ENCODE measurements at places on chromosomes 7 and 10.

DNA sequence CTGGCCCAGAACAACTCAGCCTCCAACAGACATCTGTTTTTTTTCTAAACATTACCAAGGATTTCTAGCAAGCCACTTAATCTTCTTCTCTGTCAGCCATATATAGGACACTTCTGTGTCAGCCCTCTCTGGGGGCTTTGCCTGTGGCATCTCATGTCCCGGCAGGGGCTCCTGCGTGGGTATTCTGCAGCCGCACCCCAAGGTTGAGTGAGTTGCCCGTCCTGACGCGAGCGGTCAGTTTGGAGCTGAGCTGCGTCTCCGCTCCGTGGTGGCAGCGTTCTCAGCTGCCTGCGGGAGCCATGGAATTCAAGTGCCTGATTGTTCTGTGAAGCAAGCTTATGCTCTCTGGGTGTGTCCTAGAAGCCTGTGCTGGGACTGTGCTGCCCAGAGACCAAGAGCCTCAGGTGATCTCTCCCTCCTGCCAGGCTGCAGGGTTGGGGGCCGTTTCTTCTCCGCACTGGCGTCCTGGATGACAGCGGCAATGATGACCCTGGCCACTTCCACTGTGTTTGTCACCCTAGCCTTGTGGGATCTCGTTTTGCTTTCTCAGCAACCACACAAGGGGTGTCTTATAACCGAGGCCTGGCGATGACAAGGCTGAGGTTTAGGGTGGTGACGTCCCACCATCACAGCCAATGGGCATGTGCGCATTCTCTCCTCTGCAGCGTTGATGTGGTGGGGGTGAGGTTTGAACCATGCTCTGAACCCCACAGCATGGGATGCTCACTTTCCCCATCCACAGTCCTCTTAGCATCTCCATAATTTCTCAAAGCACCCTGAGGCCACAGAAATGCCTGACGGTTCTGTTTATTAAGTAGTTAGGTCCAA is 612.6 kb upstream of the FOXK1 start:
- DNase-seq, result no peak

DNA sequence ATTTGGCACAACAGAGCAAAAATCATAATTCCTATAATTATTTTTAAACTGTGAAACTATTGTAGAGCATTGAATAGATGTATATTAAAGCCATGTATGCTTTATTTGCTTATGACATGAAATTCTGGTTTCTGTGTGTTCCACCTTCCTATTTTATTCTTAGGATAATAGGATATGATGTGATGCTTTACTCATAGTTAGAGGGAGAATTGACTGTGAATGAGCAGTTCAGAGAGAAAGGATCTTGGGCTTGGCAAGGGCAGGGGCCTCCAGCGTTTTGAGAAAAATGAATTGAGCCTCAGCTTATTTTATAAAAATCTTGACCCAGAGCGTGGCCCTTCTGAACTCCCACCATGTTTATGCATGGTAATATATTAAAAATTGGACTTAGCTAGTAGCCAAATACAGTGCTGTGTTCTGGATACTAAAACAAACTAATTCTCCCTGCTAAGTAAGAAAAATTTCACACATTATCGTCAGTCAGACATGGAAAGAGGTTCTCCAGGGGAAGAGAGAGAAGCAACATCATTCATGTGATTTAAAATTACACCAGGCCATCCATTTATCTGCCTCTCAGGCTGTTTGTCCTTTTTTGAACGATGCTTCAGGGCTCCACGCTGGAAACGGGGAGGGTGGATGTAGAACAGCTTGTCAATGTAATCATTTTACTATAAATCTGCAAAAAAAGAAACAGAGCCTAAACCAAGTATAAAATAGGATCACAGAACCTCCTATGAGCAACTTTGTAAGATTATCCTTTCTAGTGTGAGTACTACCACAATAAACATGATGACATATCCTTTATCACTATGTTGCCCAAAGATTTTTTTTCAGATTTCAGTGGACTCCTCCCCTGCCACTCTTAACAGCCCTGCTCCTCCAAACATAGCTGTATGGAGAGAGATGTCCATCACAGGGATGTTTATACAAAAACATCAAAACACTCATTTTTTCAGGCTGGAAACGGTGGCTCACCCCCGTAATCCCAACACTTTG is 258.1 kb upstream of the C7orf33 start:
- DNase-seq, result no peak

DNA sequence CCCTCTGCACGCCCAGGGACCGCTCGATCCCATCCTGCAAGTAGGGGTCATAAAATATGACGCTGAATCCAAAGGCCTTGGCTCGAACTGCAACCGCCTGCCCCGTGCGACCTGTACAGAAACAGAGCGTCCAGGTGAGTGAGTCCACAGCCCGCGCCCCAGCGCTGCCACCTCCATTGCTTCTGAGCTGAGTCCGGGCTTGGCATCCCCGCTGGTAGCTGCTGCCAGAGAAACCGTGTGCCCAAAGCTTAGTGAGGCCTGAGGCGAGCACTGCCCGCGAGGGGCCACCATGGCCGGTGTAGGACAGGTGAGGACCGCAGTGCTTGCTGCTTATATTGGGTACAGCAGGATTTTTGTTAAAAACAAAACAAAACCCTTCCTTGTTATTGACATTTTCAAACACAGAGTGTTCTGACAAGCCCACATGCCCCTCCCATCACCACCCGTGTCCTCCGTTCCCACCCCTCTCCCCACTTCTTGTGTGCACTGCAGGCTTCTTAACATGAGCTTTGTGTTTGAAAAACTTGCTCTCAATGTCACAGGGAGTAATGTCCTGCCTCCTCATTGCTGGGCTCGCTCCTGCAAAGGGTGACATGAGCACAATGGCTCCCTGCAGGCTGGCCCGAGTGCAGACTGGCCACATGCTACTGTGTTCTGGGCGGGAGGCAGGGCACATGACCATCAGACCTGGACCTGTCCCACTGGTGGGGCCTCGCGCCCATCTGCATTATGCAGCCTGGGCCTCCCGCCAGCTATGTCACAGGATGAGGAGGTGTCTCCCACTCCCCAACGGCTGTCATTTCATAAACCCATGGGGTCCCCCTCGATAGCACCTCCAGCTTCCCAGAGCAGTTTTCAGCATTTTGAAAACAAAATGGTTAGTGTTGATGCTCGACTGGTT is 52.9 kb downstream of the ZRANB1 start:
- no peak for DNase-seq

- DNase-seq, result no peak
Observed at GRCh38 chr7:30027065-30027456, 559 bp upstream of the FKBP14 start.

DNA sequence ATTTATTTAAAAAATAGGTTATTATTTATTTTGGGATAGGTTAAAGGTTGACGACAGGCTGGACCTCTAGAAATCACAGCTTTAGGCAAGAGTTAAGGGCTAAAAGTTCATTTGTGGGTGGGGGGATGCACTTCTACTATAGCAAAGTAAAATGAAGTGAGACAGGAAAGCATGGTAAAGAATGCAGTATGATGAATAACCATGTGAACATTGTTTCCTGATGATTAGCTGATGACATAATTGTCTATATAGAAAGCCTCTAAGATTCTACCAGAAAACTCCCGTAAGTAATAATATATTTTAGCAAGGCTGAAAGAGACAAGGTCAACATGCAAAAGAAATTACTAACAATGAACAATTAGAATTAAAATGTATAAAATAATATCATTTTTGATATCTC is 25.7 kb upstream of the PRSS37 start:
- DNase-seq, result no peak

Measured in esophagus squamous epithelium (tissue), 5 donors.